ENCODE measurements at places on chromosomes 1 and 21. TPM values are rescaled to one million over a fixed set of nuclear protein-coding genes. Genes with fewer than 3 reads are reported as not detected.

The AGMAT gene
- total RNA-seq: 3.1 TPM

The ERVH48-1 gene
- total RNA-seq: 0.91 TPM

The CD5L gene
- total RNA-seq: not detected

The ASTN1 gene
- 0.72 TPM for total RNA-seq

The MNDA gene
- total RNA-seq: not detected

The IFI44L gene
- total RNA-seq: not detected

The RHOU gene
- total RNA-seq: 56.3 TPM

The SLC44A3 gene
- total RNA-seq: 75.4 TPM

The ADAM30 gene
- total RNA-seq: not detected

The ANKRD65 gene
- 18.1 TPM for total RNA-seq

The MCOLN3 gene
- 23.7 TPM for total RNA-seq

The TMEM269 gene
- total RNA-seq: 0.42 TPM

The RIPPLY3 gene
- total RNA-seq: 18.9 TPM

The GNG4 gene
- total RNA-seq: 19.6 TPM

The ARHGAP30 gene
- 0.20 TPM for total RNA-seq

The CD34 gene
- total RNA-seq: not detected

The RHBDL2 gene
- total RNA-seq: not detected

The TRIM46 gene
- total RNA-seq: 25.7 TPM

The OR6K3 gene
- total RNA-seq: not detected

The ERG gene
- total RNA-seq: not detected

The VHLL gene
- not detected for total RNA-seq

The PRDM16 gene
- 69.1 TPM for total RNA-seq

The SLC22A15 gene
- total RNA-seq: 4.6 TPM

The VANGL2 gene
- 80.4 TPM for total RNA-seq

All from progenitor cell of endocrine pancreas (in vitro differentiated cells).